ENCODE measurements at places on chromosomes 4 and X.

GRCh38 chr4:56130606-56131155 lies 181.9 kb downstream of the CEP135 start:
- no peak for DNase-seq

DNA sequence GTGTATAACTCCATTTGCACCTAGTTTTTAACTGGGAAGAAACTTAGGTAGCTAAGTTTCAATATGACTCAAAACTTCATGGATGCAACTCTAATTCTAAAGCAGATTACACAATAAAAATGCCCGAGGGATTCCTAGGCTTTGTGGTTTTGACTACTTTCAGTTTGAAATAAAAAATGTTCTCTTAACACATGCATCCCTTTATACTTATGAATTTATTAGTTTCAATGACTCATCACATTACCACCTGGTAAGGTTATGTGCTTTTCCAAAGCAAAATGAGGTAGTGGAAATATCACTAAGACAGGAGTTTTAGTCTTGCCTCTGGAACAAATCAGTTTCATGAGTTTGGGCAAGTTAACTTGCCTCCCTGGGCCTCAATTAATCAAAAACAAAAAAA lies 125.5 kb downstream of the OPHN1 start:
- DNase-seq, result no peak

GRCh38 chr4:138945401-138945800 lies 70.2 kb upstream of the NOCT start:
- DNase-seq, result no peak

- DNase-seq, result peak; percentile 37
These were observed 52.5 kb downstream of the LINC00632 start for GRCh38 chrX:140762061-140762460.

DNA sequence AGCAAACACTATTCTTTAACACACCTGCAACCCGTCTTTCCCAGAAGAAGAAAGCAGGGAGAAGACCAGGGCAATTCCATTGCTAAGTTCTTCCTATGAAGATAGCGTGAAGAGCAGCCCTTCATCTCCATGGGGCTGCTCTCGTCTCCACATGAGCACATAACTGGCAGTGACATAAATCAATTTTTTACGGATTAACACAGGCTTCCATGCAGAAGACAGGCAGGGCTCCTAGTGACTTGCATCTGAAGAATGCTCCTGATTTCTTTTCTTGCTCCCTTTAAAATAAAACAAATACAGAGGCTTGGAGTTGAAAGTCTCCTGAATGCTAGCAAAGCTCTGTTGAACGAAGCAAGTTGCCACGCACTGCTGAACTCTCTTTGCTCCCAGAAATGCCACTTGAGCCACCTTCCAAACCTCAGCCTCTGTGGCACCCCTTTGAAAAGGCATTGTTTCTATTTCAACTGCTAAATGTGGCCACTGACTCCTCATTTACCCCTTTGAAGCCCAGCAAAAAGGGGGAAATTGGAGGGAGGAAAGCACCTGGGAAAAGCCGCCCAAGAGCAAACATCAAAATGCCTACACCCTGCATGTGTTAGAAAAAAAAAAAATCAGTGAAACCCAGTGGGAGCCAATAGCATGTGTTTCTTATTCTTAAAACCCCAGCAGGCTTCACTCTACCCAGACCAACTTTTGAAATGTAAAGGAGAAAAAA lies 383.7 kb downstream of the IDS start:
- no peak for DNase-seq

Data from SK-N-DZ (cell line).